ENCODE measurements at places on chromosomes 7 and 10. TPM values are rescaled to one million over a fixed set of nuclear protein-coding genes. Genes with fewer than 3 reads are reported as not detected.

GRCh38 chr10:106836933-106837663, 327.4 kb downstream of the SORCS1 start:
- DNase-seq, result no peak

DNA sequence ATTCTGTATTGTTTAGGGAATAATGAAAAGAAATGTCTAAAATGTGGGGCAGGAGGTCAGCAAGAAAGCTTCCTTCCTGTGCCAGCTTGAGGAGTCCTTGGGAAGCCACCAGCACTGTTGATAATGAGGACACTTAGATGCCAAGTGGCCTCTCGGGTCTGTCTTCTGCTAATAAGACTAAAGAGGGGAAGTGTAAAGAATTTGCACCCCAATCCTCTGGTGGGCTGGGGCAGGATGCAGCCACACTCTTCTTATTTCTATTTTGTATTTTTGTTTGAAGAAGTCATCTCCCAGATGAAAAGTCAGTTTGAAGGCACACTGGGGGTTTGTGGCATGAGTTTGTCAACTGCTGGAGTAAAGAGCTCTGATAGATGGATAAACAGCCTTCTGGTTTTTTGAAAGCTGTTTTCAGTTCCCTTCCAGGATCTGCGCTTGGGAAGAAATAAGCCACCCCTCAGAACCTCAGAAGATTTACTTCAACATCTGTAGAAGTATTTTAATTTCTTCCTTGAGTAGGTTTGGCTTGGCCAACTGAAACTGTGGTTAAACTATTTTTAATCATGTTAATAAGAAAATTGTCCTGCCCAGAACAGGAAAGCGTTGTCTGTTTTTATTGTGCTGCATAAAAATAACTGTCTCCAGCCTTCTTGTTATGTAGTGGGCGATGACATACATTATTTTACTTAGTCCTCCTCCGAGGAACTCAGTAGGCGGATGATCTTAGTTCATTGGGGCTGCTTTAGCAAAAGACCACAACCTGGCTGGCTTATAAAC, 128.8 kb upstream of the GPR26 start:
- no peak for DNase-seq

- DNase-seq, result no peak
Observed at GRCh38 chr7:31125171-31125570, 73.1 kb downstream of the ADCYAP1R1 start.

DNA sequence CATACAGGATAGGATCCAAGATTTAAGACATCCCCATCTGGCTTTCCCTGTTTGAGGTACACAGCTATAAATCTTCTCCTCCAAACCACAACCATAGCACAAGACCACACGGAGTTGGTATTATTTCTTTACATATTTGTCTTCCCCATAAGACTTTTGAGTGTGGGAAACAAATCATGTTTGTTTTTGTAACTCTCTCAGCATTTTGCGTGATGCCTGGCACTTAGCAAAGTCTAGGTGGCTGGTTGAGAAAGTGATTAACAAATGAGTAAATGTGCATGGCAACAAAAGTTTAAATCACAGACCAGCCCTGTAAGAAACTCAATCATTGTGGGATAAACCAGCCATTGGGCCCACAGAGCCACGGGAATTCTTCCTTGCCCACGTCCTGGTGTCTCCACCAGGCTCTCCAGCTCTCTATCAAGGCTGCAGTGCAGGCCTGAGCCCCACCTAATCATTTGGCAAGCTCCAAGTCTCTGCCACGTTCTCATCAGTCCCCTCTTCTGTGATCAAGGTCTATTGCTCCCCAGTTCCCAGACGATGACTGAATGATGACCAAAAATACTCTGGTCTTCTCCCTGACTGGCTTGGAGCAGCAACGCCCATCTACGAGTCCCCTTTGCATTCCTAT, 317.8 kb downstream of the TNS3 start:
- DNase-seq, result no peak

GRCh38 chr10:5940807-5941218, 36.5 kb downstream of the IL15RA start:
- no peak for DNase-seq

Gene GPR85
- total RNA-seq, result 0.95 TPM
